GM23338 (cell line): ENCODE measurements at places on chromosomes 7 and 10. TPM values are rescaled to one million over a fixed set of nuclear protein-coding genes. Genes with fewer than 3 reads are reported as not detected.

FAM25C gene
- not detected in 2 replicates for polyA plus RNA-seq

ACTL6B gene
- polyA plus RNA-seq = 2.5 and 3.5 TPM in 2 replicates

DNA sequence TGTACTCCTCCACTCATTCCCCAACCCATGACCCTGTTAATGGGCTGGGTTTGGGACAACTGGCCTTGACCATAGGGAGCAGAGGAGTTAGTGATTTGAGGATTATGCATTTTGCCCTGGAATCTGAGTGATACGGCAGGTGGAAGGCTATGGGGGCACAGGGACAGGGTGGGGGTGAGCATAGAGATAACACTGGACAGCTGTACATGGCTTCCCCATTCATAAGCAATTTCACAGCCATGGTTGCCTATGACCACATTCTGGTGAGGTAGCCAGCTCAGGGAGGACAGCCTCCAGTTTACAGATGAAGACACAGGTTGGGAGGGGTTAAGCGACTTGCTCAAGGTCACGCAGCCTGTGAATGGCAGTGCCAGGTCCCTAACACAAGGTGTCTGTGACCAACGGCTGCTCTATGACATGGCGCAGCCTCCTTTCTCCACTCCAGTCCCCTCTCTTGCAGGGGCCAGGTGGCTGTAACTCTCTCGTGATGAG, 319.5 kb downstream of the PLXNA4 start:
- H3K27ac ChIP-seq = no peak overlapping the region
- no peaks in the 10 kb centered on the region for H3K27me3 ChIP-seq
- H3K4me3 ChIP-seq = no peak overlapping the region
- H3K4me1 ChIP-seq = no peaks in the 10 kb centered on the region
- no peak for DNase-seq

DNA sequence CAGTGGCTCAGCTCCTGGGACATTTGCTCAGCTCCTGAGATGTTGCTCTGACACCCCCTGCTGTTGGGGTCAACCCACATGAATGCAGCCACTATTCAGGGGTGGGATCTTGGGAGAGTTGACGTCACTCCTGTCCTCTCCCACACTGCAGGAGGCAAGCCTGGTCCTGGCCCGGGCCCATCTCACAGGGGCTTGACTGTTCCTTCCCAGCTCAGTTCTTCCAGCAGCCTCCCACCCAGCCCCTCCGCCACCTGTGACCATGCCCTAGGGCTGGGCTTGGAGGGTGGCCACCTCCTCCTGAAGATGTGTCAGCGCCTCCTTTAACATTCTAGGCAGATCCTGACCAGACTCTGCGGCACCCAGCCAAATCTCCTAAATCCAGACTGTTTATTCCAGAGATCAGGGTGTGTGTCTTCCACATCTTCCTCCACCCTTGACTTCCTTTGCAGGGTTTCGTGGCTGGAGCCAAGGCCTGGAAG, 19.1 kb upstream of the OPALIN start:
- DNase-seq = no peak
- H3K27me3 ChIP-seq = peaks cover 11% of the 10 kb centered on the region
- no peak overlapping the region for H3K4me3 ChIP-seq
- H3K27ac ChIP-seq = no peak overlapping the region
- peaks cover 6% of the 10 kb centered on the region; the same call in 1 of the 2 replicates for H3K4me1 ChIP-seq
- no peaks in the 10 kb centered on the region for H3K36me3 ChIP-seq

PPP1R3C gene
- polyA plus RNA-seq = 0.91 and 0.94 TPM in 2 replicates

MBLAC1 gene
- polyA plus RNA-seq = 2.4 and 2.7 TPM in 2 replicates

DNA sequence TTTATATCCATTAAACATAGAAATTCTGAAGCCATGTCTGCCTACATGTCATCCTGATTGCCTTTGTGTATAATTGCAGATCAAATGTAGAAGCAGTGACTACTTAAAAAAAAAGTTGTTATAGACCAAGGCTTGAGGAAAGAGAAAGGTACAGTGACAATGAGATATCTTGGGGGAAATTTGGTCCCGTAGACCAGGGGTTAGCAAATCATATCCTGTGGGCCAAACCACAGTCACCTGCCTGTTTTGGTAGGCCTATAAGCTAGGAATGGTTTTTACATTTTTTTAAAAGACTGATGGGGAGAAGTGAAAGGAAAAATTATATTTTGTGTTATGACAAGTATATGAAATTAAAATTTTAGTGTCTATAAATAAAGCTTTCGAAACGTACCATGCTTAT, 12.9 kb downstream of the PAPSS2 start:
- H3K4me3 ChIP-seq = no peak overlapping the region
- H3K4me1 ChIP-seq = peaks cover 18% of the 10 kb centered on the region
- H3K27ac ChIP-seq = no peak overlapping the region
- no peaks in the 10 kb centered on the region for H3K27me3 ChIP-seq

DNA sequence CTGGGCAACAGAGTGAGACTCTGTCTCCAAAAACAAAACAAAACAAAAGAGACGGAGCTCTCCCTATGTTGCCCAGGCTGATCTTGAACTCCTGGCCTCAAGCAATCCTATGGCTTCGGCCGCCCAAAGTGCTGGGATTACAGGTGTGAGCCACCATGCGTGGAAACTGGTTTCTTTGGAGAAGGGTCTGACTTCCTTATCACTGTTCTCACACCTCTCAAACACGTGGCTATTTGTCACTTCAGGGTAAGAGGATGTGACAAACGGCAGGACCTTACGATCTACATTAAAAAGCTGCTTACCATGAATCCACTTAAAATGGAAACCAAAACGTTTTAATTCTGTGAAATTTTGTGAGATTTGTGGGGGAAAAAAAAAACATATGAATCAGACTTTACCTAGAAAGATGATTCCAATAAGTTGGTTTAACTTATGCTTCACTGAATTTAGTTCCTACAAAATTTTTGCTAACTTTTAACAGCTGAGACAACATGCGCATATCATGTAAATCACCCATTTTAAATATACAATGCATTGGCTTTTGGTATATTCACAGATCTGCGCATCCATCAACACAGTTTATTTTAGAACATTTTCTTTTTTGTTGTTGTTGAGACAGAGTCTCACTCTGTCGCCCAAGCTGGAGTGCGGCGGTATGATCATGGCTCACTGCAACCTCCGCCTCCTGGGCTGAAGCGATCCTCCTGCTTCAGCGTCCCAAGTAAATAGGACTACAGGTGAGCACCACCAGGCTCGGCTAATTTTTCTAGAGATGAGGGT, 18.7 kb upstream of the FOXK1 start:
- DNase-seq = no peak
- no peak overlapping the region for H3K4me3 ChIP-seq
- no peaks in the 10 kb centered on the region; the same call in 1 of the 2 replicates for H3K27me3 ChIP-seq
- no peak overlapping the region for H3K27ac ChIP-seq
- no peaks in the 10 kb centered on the region for H3K4me1 ChIP-seq

CPA2 gene
- not detected in 2 replicates for polyA plus RNA-seq

STAG3 gene
- polyA plus RNA-seq = 4.1 and 4.7 TPM in 2 replicates

ELN gene
- 1.1 TPM in 2 replicates for polyA plus RNA-seq

SPDYE5 gene
- 1.2 and 1.8 TPM in 2 replicates for polyA plus RNA-seq

TAF5 gene
- 8.6 and 10.4 TPM in 2 replicates for polyA plus RNA-seq

DNA sequence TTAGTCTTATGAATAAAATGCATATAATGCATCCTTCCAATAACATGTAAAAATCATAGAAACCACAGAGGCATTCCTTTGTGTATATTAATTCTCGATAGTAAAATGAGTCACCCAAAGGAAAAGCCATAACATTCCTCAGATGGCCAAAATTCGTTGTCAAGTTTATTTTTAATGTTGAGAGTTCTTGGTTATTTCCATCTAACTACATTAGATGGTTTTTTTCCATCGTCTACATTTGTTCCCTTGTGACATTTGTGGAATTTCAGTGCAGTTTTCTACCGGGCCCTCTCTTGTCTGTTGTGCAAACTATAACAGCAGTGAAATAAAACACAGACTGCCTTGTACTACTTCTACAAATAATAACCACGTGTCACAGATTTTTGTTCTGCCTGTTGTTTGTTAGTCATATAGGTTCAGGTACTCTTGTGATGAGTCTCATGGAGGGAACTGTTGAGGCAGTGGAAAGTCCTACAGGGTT, 54.7 kb upstream of the CCAR1 start:
- no peak for DNase-seq
- H3K4me1 ChIP-seq = no peaks in the 10 kb centered on the region

GIMAP1 gene
- not detected in 2 replicates for polyA plus RNA-seq

- no peaks in the 10 kb centered on the region for H3K27me3 ChIP-seq
- H3K27ac ChIP-seq = no peak overlapping the region
- no peak for DNase-seq
- no peaks in the 10 kb centered on the region for H3K4me1 ChIP-seq
- no peak overlapping the region for H3K4me3 ChIP-seq
Observed at GRCh38 chr10:106479636-106480035, 684.9 kb downstream of the SORCS1 start.

DNA sequence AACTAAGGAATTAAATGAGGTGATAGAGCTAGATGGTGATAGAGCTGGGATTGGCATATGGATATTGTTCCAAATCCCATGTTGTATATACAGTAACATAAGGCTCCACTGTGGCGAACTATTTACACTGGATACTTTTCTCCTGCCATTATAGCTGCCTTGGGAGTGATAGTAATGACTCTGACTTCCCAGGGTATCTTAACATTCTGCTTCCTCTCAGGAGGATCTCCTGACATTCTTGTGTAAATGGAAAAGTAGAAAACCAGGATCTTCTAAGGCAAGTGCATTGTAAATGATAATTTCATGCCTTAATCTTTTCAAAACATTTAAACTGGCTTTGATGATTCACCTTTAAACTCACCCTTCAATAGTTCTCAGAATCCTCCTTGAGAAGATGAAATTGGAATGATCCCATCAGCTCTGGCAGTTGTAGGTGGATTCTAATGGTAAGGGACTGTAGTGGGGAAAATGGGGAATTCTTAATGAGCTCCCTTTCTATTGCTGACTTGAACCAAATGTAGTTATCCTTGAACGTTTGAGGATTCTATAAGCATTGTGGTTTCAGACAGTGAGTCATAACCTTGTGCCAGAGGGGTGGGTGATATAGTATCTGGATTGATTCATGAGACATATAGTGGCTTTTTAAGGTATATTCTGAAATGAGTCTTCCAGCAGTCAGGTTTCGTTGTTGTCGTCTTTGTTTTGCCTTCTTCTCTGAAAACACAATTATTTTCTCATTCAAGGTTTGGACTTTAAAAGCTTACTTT, 450.0 kb downstream of the SUGCT start:
- no peak for DNase-seq
- peaks cover 12% of the 10 kb centered on the region; the same call in 1 of the 2 replicates for H3K4me1 ChIP-seq
- no peaks in the 10 kb centered on the region for H3K36me3 ChIP-seq

DNA sequence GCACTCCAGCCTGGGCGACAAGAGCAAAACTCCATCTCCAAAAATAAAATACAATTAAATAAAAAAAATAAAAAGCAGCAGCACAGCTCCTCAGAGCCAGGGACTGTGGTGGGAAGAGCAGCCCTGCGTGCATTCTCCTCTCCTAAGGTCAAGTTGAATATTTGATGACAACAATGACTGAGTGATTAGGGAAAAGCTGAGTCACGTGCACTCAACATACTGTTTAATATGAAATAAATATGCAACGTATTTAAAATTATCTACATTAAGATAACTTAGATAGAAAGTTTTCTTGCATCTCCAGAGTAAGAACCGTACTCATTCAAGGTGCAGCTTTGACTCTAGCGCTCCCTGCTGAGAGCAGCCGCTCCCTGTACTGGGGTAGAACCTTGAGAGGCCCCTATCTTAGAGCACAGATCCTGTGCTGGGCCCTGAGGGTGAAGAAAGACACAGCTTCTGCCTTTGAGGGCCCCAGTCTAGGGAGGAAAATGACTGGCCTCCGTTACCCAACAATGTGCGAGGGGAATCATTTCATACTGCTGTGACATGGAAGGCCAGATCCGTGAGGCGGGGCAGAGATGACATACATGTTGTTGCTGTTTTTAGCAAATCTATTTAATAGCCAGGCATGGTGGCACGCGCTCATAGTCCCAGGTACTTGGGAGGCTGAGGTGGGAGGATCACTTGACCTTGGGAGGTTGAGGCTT, 81.1 kb downstream of the SVIL start:
- H3K27me3 ChIP-seq = no peaks in the 10 kb centered on the region
- no peaks in the 10 kb centered on the region for H3K4me1 ChIP-seq
- no peak for DNase-seq
- H3K36me3 ChIP-seq = no peaks in the 10 kb centered on the region
